Left forelimb (tissue), 1 donor: ENCODE measurements at places on chromosomes 11 and 22.

- DNase-seq, result no peak
Observed at GRCh38 chr22:33088418-33088817, 30.2 kb upstream of the SYN3 start.

DNA sequence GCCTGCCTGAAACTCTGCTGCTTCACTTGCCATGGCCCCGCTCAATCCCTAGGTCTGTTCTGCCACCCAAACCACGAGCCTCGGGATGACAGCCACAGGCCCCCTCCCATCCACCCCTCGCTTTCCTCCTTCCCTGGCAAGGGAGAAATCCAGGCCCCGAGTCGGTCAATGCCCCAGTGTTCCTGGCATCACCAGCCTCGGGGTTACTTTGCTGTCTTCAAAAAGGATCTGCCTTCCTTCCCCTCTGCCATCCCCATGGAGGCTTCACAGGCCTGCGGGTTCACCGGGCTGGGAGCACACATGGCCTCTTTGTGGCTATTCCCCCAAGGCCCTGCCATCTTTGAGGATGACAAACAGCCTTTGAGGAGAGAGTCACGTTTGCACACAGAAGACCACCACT lies 38.8 kb upstream of the ALX4 start:
- no peak for DNase-seq

- no peak for DNase-seq
Observed at GRCh38 chr11:62295504-62295903, 3.4 kb downstream of the SCGB1D4 start.

DNA sequence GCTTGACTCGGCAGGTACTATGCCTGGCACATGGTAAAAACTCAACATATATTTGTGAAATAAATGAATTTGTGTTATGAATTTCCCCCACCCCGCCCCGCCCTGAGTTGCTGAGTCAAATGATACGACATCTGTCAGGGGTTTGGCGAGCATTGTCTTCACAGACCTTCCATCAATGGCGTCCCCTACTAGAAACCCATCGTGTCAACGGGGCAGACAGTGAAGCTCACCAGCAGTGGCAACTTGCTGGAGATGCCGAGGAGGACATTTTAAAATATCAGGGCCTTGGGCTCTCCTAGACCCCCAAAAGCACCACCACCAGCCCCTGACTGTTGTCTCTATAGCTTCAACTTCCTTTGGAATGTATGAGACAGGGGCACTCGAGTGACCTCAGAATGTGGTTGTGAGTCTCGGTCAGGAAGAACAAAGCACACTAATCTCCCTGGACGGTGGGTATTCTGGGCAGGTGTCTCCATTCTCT lies 761 bp upstream of the NXF1 start:
- no peak for DNase-seq

DNA sequence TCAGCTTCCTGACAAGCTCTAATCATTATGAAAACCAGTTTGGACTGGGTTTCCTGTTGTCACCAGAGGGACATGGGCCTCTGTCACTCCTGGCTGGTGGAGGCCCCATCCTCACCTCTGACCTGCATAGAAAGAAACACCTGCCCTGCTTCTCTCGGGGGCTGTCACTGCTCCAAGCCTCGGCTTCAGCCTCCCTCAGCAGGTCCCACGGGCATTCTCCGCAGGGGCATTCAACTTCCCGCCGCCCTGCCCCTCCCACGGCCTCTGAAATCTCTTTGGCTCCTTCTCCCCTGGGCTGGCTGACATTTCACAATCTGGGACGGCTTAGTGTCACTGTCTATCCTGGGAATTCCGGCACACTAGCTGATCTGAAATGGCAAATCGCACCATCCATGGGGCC lies 257.9 kb downstream of the CTTN start:
- no peak for DNase-seq

DNA sequence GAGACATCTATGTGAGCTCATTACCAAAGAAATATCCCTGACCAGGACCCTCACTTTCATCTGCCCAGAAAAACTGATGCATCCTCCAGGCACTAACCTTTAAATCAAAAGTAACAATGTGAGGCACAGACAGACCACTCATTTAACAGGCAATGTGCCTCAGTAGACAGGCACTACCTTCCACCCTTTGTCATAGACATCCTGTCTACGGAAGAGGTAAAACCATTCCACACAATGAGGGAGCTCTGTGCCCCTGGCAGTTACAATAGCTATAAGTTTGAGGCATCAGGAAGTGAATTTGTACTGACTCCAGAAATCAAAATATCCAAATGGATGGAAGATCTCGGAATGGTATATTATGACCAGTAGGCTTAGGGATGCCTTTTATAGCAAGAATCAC lies 6.7 kb upstream of the CAVIN3 start:
- DNase-seq, result no peak

- DNase-seq, result no peak
Observed at GRCh38 chr11:129814244-129815014, 1.2 kb upstream of the TMEM45B start.

DNA sequence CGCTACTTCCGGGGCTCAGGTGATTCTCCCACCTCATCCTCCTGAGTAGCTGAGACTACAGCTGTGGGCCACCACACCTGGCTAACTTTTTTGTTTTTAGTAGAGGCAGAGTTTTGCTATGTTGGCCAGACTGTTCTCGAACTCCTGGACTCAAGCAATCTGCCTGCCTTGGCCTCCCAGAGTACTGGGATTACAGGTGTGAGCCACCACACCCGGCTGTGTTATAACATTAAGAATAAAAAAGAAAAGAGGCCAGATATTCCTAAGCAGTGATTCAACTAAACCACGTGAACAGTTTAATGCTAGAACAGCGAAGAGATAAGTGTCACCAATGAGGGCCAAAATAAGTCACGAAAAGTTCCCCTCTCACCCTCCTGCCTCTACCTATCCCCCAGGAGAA lies 3.7 kb downstream of the PRDM10 start:
- DNase-seq, result no peak

- DNase-seq, result peak; percentile 36
Observed at GRCh38 chr22:22943521-22944267, 56.1 kb downstream of the IGLL5 start.

DNA sequence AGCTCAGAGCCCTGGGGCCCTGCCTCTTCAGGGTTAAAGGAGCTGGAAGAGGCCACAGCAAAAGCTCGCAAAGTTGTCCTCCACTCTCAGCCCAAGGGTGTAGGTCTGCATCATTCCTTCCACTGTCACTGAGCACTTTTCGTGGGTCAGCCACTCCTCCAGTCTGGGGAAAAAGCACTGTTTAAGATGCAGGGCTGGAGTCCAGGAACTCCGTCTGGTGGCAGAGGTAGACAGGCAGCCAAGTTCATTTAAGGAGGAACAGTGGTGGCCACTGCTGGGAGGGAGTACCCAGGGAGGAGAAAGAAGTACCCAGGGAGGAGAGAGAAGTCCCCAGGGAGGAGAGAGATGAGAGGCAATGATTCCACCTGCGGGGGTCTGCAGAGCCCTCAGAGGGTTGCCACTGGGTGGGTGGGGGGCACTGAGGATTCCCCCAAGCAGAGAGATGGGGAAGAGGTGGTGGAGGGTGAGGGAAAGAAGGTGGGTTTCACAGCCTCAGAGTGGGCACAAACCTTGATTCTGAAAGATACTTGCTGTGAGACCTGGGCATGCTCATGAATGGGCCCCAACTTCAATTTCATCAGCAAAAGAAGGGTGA lies 70.0 kb upstream of the B3GAT1 start:
- peak; percentile 15 for DNase-seq

- DNase-seq, result no peak
Observed at GRCh38 chr11:11843642-11844041, 1.9 kb downstream of the USP47 start.

- DNase-seq, result peak; percentile 44
Observed at GRCh38 chr11:2775083-2775625, 75.4 kb upstream of the KCNQ1OT1 start.

- DNase-seq, result no peak
Observed at GRCh38 chr11:90237004-90237403, 14.2 kb upstream of the CHORDC1 start.

DNA sequence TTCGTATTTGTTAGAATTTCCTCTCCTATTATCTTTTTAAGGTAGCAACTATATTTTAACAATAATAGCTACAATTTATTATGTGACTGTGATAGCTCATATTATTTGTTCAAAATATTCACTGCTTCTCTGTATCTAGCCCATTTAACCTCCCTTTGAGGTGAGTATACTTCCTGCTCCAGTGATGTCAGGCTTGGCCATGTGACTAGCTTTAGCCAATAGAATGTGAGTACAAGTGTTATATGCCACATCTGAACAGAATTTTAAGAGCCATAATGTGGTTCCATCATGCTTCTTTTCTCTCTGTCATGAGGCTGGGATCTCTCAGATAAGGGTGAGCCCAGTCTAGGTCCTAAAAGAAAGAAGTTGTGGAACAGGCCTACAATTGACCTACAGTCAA lies 217.6 kb downstream of the TTC28 start:
- DNase-seq, result no peak

GRCh38 chr11:126669416-126669815 lies 313.9 kb downstream of the ST3GAL4 start:
- no peak for DNase-seq

DNA sequence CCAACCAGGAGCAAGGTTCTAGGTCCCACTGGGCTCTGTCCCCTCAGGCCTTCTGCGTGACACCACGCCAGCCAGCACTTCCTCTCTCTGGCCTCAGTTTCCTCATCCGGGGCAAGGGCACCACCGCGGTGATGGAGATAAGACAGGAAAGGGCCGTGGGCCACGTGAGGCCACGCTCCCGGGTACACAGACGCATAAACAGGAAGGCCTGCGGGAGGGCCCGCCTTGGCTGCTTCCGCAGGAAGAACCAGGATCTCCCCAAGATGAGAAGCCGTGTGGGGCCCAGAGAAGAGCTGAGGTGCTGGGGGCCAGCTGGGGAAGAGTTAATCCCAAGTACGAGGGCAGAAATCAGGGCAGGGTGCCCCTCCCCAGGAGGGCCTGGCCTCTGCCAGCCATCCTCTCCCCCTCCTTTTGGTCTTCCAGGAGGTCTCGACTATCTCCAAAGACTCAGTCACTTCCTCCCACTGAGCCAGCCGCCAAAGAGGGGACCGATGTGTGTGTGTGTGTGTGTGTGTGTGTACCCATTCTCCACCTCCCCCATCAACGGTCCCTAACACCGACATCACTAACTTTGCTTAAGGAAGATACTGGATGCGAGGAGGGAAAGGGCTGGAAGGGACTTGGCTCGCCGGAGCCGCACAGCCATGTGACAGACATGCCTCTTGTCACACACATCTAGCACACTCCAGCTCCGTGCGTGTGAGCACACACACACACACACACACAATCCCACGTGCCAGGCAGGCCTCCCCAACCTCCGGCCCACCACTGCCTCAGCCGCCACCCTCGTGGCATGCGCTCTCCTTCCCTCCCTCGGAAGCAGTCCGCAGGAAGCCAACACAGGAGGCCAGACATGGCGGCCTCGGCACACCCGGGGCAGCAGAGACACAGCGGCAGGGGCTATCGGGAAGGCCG lies 1.4 kb downstream of the MFNG start:
- DNase-seq, result no peak

DNA sequence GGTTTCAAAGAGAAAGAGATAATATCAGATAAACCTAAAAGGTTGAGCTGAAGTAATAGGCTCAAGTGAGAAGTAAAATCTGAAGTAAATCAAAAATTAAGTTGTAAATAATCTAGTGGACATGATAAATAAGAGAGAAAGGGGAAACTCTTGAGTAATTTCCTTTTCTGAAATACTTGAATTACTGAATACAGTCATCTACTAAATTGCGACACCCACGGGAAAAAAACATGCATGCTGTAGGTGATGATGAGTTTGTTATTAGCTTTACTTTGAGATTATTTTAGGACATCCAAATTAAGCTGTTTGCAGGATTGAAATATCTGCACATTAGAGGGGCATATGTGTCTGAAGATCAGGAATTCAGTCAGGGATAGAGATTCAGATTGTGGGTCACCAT lies 50.0 kb upstream of the CARD18 start:
- DNase-seq, result no peak

DNA sequence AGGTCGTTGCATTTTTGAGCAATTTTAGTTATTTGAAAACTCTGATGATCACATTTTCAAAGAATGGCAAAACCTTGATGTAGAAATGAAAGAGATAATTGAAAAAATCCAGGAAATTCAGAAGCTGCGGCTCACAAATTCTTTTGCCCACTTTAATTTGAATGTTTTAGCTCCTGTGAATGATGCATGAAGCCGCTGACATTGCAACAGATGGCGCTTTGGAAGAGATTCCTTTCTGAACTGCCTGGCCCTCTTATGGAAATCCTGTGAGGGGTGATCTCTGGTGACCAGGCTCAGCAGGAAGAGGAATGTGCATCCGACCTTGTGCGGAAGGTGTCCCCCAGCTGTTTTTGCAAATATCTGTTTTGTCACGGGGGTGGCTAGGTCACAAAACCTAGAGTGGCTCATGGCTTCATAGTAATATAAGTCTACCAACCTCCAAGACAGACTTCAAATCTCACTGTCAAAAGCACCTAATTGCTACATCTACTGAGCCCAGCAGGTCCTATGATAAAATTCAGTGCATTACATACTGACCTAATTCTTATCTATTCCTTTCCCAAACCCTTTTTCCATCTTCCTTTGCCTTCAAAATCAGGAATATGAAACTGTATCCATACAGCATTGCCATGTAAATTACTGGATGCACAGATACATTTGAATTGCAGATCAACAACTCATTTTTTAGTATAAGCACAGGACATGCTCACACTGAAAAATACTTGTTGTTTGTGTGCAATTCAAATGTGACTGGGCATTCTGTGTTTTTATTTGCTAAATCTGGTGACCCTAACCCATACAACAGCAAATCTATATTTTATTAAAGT lies 412.7 kb downstream of the ETS1 start:
- DNase-seq, result no peak

- no peak for DNase-seq
Observed at GRCh38 chr22:17486313-17486712, 77.0 kb upstream of the SLC25A18 start.

GRCh38 chr11:78694152-78694551 lies 119.5 kb upstream of the NARS2 start:
- no peak for DNase-seq

DNA sequence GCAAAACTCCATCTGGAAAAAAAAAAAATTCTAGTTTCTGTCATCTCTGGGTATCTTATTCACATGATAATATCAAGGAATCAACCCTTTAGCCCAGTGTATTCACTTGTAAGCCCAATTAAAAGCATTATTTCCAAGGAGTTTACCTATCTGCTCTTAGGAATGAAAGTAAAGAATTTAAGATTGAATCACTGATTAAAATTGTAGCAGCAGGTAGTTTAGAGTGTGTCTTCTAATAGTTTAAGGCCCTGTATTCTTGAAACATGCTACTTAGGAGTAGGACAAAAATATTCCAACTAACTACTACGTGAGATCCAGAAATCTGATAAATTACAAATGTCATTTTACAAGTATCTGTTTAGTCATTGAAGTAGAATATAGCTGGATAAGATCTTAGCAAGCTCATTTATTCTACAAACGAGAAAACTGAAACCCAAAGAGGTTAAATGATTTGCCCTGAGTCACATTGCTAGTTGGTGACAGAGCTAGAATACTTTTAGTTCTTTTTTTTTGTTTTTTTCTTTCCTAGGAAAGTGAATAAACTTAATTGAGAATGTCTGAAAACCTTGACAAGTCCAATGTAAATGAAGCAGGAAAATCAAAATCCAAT lies 4.0 kb downstream of the TCP11L1 start:
- DNase-seq, result no peak
